Activated effector memory CD4-positive, alpha-beta T cell treated with Interleukin-2 at 50 U/mL for 16 hours (primary cell): ENCODE measurements at places on chromosomes 2 and 18.

DNA sequence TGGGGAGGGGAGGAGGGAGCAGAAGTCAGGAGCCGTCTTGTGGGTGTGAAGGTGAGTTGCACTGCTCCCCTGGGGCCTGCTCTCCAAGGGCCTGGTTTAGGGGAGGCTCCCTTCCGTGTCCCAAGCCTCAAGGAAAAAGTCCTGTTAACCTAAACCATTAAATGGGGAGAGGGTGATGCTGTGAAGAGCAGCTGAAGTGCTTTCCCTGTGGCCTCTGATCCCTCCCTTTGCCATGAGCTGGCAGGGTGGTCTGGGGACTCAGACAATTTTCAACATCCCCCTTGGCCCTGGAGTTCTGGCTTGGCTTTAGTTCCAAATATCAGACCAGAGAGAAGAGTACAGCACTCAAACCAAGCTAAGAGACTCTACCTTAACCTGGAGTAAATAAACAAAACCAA, 692 bp upstream of the POMC start:
- no peak for DNase-seq

DNA sequence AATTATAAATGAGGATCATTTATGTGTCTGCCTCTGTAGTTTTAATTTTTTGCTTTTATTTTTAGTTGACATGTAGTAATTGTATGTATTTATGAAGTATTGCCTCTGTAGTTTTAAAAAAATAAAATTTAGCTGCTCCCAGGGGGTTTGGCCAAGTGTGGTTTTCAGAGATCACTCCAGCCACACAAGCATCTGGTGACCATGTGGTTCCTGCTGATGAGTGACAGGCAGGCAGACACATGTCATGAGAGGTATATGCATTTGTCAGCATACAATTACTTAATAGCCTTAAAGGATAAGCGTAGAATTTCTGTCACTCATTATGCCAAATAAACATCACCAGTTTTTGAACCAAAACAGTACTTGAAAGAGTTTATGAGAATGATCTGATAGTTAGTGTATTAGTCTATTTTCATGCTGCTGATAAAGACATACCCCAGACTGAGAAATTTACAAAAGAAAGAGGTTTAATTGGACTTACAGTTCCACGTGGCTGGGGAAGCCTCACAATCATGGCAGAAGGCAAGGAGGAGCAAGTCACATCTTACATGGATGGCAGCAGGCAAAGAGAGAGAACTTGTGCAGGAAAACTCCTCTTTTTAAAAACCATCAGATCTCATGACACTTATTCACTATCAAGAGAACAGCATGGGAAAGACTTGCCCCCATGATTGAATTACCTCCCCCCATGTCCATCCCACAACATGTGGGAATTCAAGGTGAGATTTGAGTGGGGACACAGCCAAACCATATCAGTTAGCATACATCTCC, 29.6 kb downstream of the MREG start:
- no peak for DNase-seq

DNA sequence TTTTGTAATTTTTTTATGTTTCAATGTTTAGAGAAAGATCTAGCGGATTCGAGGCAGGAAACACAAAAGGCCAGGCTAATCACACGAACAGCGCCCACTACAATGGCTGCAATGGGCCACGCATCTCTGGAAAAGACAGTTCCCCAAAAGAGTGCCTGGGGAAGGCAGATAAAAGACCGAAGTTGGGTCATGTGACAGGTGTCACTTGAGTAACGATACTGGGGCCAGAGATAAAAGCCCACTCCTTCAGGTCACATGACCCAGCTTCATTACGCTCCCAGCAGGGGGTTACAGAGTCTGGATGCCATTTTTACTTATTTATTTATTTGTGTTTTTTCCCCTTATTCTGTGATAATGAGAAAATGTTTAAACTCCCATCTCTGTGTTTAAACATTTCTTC, 95.4 kb downstream of the CDK15 start:
- no peak for DNase-seq

DNA sequence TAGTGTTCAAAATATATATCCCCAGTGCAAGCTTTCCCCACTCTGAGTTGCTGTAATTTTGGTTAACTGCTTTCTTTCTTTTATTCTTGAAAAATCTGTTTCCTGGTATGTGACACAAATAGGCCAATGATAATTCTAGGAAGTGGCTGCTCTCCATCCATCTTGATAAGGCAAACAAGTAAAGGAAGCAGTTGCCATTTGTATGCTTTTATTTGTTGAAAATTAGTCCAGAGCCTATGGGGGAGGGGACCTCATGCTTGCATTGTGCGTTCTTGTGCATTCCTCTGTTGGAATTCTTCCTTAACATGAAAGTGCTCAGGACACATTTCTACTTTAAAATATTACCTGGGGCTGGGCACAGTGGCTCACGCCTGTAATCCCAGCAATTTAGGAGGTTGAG, 111.2 kb upstream of the FSHR start:
- DNase-seq, result no peak

DNA sequence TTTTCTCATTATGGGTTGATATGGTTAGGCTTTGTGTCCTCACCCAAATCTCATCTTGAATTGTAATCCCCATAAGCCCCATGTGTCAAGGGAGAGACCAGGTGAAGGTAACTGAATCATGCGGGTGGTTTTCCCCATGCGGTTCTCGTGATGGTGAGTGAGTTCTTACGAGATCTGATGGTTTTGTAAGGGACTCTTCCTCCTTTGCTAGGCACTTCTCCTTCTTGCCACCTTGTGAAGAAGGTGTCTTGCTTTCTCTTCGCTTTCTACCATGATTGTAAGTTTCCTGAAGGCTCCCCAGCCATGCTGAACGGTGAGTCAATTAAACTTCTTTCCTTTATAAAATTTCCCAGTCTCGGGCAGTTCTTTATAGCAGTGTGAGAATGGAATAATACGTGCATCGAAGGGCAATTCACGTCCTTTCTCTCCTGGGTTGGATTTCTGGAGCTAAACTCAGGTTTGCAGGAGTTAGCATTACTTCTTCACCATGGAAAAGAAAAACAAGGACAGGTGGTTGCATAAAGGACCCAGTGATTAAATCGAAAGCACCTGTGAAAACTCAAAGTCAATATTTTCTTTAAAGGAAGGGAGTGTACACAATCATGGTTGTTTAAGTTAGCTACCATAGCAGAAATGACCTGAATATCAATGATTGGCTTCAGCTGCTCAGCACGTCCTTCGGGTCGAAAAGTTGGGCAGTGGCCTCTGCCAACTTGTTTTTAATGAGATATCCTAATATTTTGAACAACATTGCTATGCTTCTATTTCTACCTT, 54.1 kb downstream of the CDC42EP3 start:
- no peak for DNase-seq

- DNase-seq, result no peak
Measured at GRCh38 chr2:177295484-177295883, 31.0 kb upstream of the NFE2L2 start.

- peak; percentile 64 for DNase-seq
Measured at GRCh38 chr18:63366213-63367052, 573 bp downstream of the KDSR start.

GRCh38 chr18:56873441-56874140, 222.4 kb downstream of the WDR7 start:
- DNase-seq, result no peak

GRCh38 chr2:2686222-2686621, 355.1 kb upstream of the MYT1L start:
- DNase-seq, result no peak

DNA sequence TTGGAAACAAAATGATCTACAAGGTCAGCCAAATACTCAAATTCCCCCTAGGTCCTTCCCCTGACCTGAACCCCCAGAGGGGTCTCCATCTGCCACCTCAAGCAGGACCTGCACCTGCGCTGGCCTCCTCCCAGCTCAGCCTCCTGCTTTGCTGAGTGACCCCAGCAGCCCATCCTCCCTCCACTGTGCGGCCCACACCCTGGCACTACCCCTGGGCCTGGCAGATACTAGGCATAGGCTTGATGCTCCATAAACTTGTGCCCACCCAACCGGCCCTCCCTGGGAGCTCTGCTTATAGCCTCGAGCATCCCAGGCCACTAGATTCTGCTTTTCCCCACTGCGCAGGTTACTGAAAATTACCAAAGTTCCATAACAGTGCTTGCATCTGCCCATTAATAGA, 156.2 kb downstream of the HDAC4 start:
- no peak for DNase-seq

GRCh38 chr2:108611021-108611420, 76.8 kb downstream of the LIMS1 start:
- DNase-seq, result no peak

GRCh38 chr2:58635801-58636375, 394.8 kb upstream of the FANCL start:
- no peak for DNase-seq

GRCh38 chr2:148447877-148448276, 196.7 kb upstream of the EPC2 start:
- DNase-seq, result no peak

DNA sequence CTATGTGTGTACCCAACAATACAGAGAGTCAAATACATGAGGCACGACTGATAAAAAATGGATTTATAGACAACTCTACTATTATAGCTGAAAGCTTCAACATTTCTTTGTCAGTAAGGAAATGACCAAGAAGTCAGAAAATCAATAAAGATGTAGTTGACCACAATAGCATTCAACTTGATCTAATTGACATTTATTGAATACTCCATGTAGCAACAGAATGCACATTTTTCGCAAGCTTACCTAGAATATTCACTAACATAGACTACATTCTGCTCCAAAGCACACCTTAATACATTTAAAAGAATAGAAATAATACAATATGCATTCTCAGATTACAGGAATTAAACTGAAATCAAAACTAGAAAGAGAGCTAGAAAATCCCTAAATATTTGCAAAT, 49.2 kb upstream of the ZNF804A start:
- DNase-seq, result no peak
